Renal pelvis (tissue), 12 donors: ENCODE measurements at places on chromosomes 11 and 22. TPM values are rescaled to one million over a fixed set of nuclear protein-coding genes. Genes with fewer than 3 reads are reported as not detected.

GRCh38 chr11:125338886-125339811 lies 156.9 kb downstream of the FEZ1 start:
- DNase-seq = no peak

DNA sequence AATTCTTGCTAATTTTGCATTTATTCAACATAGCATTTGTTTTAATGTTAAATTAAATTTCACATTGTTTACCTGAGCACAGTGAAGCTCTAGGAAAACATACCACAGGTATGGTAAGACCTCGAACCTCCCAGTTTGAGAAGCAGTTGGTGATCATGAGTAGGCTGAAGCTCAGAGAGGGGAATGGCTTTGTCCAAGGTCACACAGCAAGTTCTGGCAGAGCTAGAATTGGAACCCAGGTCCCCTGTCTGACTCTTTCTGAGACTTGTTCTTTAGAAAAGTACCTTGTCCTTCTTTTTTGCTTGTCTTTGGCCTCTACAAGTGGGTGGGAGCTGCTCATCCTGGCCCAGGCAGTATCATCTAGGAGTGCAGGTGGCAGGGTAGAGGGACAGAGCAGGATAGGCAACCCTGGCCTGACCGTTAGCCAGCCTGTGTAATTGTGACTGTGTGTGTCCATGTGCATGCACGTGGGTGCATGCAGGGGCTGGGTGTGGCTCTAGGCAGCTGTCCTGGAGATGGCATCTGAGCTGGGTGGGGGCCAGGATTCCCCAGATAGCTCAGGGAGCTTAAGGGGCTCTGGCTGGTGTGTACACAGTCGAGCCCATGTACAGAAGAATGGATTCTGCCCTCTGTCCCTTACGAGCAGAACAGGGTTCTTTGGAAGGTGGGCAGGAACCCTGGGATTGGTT lies 21.6 kb downstream of the PHLDB1 start:
- no peak for DNase-seq

CSNK2A3 gene
- polyA plus RNA-seq = 1.9 TPM

DNA sequence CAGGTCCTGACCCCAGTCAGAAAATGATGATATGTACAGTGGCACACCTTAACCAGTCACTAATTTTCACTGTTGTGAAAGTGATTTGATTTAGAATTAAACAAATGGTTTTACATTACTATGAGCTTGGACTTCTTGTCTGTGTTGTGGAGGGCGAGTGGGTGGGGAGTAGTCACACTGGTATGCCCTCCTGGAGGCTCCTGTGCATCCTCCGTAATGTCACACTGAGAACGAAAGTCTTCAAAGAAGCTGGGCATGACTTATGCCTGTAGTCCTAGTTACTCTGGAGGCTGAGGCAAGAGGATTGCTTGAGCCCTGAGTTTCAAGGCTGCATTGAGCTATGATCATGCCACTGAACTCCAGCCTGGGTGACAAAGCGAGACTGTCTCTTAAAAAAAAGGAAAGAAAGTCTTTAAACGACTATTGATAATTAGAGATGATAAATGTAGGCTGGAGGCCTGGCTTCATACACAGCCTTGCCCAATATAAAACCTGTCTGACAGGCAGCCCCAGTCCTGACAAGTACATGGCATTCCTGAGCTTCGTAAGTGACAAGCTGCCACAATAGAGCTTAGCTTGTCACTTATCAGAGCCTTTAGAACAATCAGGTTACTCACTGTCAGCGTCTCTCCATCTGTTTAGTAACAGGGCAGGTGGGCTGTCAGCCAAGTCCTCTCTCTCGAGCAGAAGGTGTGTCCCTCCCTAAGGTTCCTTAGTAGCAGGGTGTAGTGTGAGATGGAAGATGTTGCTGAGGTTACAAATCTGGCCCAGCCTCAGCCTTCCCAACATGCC lies 5.0 kb upstream of the LIMK2 start:
- DNase-seq = no peak

- DNase-seq = no peak
Measured at GRCh38 chr11:19978668-19979518, 181.4 kb downstream of the DBX1 start.

DNA sequence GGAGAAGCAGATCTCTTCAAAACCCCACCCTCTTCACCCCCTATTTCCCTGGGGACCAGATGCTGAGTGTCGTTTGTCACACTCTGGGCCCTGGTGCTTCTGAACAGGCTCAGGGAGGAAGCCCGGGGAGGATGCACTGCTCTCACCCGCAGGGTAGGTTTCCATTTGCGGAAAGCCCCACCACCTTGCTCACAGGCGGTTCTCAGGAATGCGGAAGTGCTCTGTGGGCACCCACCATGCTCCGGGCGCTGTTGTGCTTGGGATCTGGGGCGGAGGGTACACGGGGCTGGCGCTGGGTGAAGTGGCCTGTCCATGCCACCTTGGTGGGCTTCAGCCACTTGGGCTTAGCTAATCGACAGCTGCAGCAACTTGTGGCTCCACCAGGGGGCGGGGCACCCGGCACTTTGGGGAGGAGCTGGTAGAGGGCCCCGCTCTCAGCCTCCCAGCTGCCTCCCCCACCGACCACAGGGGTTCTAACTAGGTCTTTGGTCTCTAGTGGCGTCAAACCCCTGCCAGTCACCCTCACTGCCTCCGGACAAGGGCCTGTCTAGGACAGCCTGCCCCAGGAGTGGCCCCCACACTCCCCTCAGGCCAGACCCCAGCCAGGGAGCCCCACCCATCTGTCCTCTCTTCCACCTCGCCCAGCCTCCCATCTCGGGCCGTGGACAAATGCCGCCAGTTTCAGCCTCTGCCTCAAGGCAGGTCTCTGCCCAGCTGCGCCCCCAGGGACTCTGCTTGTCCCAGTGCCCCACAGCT lies 7.4 kb downstream of the NDUFV1 start:
- peak; percentile 34 for DNase-seq

DNA sequence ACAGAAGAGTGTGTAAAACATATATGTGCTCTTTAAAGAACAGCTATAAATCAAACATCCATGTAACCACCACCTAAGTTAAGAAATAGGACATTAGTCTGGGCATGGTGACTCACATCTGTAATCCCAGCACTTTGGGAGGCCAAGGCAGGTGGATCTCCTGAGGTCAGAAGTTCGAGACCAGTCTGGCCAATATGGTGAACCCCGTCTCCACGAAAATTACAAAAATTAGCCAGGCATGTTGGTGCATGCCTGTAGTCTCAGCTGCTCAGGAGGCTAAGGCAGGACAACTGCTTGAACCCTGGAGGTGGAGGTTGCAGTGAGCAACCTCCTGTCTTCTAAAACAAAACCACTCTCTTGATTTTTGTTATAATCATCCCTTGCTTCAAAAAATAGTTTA lies 103.3 kb downstream of the LRRC32 start:
- DNase-seq = no peak

BIK gene
- polyA plus RNA-seq = 1.5 TPM

DNA sequence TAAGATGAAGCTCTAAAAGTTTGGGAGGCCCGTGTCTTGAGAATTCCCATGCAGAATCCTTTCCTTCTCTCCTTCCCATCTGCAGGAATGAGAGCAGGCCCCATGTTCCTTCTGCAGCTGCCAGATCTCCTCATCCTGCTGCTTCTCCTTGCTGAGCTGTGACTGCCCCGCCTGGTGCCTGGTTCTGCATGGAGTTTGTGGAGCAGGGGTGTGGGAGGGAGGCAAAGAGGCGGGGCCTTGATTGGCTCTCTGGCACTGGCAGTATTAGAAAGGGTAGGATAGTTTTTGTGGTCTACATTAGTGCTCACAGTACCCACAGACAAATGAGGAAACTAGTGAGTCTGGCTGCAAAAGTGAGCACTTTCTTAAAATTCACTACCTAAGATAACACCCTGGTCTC lies 91.1 kb upstream of the CLPB start:
- no peak for DNase-seq

PLEKHA7 gene
- polyA plus RNA-seq = 38.9 TPM

MMP3 gene
- not detected for polyA plus RNA-seq

GRCh38 chr11:35272391-35272902 lies 133.5 kb downstream of the CD44 start:
- DNase-seq = no peak

CASP4 gene
- polyA plus RNA-seq = 18.2 TPM

- DNase-seq = no peak
Measured at GRCh38 chr11:47441421-47441820, 7.5 kb downstream of the RAPSN start.

GRCh38 chr22:24441406-24442351 lies 14.3 kb downstream of the ADORA2A start:
- DNase-seq = no peak

GRCh38 chr11:17252704-17253103 lies 23.8 kb upstream of the NUCB2 start:
- DNase-seq = no peak

DNA sequence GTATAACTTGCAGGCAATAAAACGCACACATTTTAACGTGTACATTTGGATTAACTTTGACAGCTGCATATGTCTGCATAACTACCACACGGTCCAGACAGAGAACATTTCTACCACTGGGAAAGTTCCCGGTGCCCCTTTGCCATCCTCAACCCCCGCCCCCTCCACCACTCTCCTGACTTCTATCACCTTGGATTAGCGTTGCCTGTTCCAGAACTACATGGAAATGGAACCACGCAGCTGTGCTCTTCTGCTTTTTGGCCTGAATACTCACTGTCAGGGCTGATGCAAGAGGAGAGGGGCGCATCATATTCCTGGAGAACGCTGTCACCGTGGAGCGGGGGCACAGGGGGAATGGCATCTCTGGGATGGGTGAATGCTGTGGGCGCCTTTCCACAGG lies 62.1 kb downstream of the LRP5 start:
- no peak for DNase-seq

PRG3 gene
- 0.52 TPM for polyA plus RNA-seq

GRCh38 chr11:3165916-3166267 lies 782 bp upstream of the OSBPL5 start:
- no peak for DNase-seq

- no peak for DNase-seq
Measured at GRCh38 chr11:9060700-9061111, 30.7 kb downstream of the SCUBE2 start.

- DNase-seq = no peak
Measured at GRCh38 chr11:64718084-64718779, 4.8 kb downstream of the NRXN2 start.

- DNase-seq = no peak
Measured at GRCh38 chr11:82734120-82734479, 436 bp upstream of the FAM181B start.

DNA sequence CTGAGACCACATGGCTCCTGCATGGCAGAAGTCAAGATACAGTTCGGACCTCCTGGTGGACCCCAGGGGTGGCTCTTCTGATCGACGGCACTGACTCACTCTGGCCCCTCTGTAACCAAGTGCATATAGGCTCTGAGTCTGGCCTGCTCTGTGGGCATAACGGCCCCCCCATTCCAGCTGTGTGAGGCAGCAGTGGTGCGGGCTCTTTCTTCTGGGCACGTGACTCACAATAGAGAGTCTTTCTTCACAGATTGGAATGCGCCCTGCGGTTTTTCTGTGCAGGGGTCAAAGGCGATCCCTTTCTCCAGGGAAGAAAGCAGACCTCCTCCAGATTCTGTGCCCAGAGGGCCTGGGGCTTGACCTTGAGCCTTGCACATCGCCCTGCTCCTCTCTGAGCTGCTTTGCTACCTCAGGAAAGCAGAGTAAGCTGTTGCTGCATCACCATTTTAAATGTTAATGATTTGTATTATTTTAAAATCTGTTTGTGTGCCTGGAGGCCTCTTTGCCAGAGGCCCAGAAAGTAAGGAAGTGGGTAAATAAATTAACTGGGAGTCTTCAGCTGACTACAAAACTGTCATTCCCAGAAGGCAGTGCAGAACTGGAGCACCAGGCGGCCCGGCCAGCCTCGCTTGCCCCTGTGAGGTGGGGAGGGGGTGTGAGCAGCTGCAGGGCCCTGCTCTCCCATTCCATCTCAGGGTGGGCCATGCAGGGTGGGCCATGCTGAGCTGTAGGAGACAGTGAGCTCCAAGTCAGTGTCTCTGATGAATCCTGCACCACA lies 199.0 kb downstream of the GRIK4 start:
- peak; percentile 76 for DNase-seq

DNA sequence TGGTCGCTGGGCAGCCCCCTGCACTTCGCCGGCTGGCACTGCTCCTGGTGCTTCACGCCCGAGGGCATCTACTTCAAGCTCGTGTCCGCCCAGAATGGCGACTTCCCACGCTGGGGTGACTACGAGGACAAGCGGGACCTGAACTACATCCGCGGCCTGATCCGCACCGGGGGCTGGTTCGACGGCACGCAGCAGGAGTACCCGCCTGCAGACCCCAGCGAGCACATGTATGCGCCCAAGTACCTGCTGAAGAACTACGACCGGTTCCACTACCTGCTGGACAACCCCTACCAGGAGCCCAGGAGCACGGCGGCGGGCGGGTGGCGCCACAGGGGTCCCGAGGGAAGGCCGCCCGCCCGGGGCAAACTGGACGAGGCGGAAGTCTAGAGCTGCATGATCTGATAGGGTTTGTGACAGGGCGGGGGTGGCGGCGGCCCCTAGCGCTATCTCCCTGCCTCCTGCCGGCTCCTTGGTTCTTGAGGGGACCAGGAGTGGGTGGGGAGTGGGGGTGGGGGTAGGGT lies 13.5 kb upstream of the MIEF1 start:
- DNase-seq = no peak

GRCh38 chr11:82895437-82896091 lies 4.7 kb downstream of the PRCP start:
- DNase-seq = no peak

DNA sequence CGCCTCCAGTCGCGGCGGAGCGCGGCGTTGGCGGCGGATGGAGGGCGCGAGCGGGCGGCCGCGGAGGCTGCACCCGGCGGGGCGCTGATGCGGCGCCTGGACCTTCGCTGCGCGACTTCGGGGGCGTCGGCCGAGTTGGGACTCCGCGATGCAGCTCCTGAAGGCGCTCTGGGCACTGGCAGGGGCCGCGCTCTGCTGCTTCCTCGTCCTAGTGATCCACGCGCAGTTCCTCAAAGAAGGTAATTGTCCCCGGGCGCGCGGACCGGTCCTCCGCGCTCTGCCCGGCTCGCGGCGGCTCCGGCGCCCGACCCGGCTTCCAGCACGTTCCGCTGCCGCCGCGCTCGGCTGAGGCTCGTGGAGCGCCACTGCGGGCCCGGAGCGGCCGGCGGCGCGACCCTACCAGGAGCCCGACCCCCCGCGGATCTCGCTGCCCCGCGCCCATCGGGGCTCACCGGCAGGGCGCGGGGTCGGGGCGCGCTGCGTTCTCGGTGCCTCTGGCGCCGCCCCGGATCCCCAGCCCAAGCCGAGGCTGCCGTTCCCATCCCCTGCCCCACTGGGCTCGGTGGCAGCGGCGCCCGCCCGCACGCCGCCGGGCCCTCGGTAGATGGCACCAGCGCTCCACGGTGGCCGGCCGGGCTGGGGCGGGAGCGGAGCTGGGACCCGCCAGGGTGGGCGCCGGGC lies 1251.2 kb downstream of the BRD1 start:
- DNase-seq = no peak

GRCh38 chr11:20066013-20066782 lies 94.1 kb downstream of the DBX1 start:
- DNase-seq = no peak

TRABD gene
- 27.2 TPM for polyA plus RNA-seq

GPHA2 gene
- 2.1 TPM for polyA plus RNA-seq

DNA sequence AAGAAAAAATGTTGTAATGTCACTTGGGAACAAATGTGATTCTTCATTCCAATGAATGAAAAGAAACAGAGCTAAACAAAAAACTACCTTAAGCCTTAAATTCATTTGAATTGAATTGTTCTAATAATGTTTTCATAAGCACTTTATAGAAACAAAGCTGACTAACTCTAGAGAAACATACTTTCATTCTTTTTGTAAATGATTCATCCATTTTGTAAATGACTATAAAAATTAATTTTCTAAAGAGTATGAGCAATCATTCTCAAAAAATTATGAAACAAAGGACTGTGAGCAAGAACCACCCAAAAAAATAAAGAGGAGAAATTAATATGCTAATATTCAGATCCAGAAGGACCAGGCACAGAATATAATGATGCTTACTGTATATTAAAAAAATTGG lies 986.5 kb upstream of the CHORDC1 start:
- no peak for DNase-seq
